Suprapubic skin (tissue), 4 donors: ENCODE measurements at places on chromosomes 11 and 22.

DNA sequence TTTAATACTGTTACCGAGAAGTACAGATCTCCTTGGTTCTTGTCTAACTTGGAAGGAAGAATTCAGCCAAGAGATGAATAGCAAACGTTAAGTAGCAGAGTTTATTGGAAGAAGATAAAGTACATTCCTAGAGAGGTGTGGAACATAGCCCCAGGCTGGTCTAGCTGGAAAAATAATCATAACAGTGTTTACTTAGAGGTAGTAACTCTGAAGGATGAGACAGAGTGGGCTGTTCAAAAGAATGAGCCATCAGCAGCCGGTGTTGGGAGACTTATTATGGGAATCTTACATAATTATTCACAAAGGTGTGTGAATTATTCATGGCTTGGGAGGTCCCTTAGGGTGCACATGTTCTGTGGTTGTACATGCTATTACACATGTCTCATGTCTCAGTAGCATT lies 276.5 kb downstream of the LUZP2 start:
- no peak for DNase-seq

DNA sequence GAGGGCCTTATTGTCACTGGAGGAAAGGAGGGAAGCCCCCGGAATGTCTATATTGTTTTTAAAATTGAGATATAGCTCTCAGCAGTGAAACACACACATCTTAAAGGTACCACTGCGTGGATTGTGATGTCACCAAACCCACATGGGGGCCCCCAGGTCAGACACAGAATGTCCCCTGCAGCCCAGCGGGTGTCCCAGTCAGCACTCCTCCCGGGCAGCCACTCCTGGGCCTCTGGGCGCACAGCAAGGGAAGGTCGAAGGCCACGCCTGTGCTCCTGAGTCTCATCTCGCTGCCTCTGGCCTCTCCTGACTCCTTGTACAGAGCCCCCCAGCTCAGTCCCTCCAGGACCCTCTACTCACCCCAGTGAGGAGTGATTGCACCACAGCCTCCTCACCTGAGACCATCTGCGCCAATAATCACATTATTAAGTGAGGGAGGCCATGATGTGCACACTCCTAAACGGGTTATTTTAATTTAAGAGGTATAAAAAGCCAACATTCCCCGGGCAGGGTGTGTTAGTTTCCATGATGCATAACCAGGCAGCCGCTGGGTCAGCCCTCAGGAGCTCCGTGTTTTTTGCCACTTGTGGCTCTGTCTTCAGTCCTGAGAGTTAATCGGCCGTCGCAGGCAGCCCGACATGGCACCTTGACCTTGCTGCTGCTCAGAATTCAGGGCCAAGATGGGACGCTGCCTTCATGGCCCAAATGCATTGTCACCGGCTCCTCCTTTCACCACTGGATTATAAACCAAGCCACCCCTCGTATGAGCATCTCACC lies 1089.3 kb downstream of the BRD1 start:
- peak; percentile 77 for DNase-seq

GRCh38 chr11:31725176-31725575 lies 85.9 kb downstream of the PAX6 start:
- DNase-seq, result no peak

DNA sequence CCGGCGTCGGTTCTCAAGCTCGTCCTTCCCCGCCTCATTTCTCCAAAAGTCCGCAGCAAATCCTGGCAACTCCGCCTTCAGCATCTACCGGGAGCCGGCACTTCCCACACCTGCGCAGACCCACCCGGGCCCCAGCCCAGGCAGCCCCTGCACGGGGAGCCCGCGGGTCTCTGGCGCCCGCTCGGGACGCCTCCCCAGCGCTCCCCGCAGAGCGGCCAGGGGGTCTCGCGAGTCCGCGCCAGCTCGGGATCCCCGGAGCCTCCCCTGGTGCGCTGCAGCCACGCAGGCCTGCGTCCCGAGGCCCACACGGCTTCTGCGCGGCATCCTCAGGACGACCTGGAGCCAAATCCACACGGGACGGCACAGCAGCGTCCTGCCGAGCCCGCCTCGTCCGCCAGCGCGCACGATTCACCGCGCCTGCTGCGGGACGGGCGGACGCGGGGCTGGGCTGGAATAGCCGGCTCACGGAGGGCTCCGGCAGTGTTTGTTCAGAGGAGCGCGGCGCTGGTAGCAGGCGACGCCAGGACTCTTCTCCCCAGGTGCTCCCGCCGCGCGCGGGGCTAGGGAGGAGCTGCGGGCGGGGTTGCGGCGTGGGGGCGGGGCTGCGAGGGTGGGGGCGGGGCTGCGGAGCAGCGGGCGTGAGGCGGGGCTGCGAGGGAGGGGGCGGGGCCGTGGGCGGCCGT lies 816 bp upstream of the PHRF1 start:
- DNase-seq, result no peak

- DNase-seq, result no peak
These were observed 161.8 kb upstream of the GRIA4 start for GRCh38 chr11:105447936-105448702.

- DNase-seq, result no peak
These were observed 4.2 kb upstream of the SYN3 start for GRCh38 chr22:33062361-33062760.

GRCh38 chr11:95339086-95339901 lies 108.3 kb upstream of the SESN3 start:
- no peak for DNase-seq

DNA sequence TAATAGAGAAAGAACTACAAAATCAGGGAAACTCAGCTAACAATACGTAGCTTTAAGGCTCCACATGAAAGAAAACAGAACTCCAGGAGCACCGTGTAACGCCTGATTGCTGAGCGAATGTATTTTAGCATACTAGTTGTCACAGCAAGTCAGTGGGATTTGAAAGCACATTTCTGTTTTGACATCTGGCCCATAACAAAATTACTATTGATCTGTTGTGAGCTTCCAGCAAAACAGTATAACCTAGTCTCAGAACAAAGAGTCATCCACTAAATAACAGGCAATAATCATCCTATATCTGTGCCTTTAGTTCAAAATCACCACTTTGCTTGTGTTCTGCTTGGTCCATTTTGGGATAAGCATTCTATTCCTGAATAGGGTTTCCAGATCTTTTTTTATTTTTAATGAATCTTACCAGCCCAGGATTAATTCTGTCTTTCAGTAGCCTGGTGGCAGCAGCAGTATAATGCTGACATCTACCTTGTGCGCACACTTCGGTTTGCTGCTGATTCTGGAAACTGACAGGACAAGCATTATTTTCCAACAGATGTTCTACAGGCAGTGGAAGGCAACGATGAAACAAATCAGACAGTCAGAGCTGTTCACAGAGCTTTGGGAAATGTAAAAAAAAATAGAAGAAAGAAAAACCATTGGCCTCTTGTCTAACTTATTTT lies 66.2 kb downstream of the CADM1 start:
- no peak for DNase-seq

DNA sequence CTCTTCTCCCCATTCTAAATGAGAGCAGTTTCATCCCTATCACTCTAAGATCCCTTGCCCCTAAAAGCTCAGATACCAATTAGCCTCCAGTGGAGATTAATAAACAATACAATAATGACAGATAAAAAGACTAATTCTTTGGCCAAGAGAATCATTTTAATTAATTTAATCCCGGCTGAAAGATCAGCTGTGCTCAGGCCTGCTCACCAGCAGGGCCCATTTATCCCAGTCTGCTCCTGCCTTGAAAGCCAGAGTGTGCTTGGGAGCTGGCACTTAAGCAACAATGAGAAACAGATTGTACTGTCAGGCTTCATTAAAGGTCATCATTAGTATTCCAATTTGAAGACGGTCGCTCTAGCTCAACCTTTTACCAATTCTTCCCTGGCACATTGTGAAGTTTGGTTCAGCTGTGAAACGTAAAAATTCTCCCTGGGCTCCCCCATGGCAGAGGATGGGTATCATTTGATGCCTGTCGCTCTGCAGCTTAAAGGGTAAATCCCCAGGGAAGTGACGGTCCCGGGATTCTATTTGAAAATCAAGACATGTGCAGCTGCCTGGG lies 36.1 kb upstream of the HTATIP2 start:
- no peak for DNase-seq

GRCh38 chr11:34522188-34522587 lies 8.6 kb upstream of the ELF5 start:
- DNase-seq, result no peak

GRCh38 chr11:128895526-128895925 lies 4.4 kb downstream of the KCNJ5 start:
- DNase-seq, result no peak
